ENCODE measurements at places on chromosomes 12 and 14.

DNA sequence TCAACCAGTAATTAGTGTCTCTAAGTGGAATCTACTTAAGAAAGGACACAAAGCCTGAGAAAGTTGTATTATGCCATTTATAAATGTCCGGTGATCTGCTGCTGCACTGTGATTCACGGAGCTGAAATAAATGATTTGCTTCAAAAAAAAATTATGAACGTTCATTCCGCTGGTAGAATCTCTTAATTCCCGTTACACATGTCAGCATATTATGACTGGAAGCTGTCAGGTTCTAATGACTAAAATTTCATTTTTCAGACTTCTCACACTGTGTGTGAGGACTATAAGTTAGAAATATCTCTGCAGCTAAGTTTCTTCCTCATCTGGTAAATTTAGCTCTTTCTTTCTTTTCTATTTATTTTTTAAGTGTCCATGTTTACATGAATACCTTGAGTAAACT lies 647.1 kb downstream of the VRK1 start:
- DNase-seq = no peak

DNA sequence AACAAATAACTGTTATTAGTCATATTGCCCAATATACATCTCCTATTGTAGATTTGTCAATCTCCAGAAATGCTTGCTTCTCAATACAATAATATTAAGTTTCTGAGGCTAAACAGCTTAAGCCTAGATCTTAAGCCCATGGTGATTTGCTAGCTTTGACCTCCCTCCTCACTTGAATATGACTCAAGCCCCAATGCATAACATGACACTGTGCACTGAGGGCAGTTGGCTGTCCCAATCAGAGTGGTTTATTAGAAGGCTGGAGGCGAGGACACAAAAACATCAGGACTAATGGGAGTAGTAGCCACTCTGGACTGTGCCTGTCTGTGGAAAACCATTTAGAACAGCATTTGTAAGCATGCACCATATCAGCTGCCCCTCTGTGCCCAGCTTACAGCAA lies 81.1 kb upstream of the GTF2A1 start:
- DNase-seq = no peak

GRCh38 chr14:29536886-29537511 lies 390.6 kb downstream of the PRKD1 start:
- DNase-seq = peak; percentile 26

DNA sequence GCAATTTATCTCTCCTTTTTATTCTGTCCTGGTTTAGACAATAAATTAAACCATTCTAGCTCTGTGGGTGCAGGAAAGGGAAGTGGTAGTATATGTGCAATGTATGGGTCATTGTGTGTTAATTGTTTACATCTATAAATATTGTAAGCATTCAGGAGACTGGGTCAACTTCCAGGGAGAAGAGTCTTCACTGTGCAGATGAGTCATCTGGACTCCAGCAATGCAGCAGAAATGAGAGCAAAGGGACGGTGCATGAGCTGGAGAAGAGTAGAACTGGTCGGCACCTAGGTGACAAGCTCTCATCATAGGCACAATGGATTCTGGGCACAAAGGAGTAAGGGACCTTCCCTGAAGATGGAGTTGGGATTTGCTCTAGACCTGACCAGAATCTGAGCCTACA lies 211.1 kb upstream of the DAAM1 start:
- peak; percentile 14 for DNase-seq

GRCh38 chr12:131159660-131160059 lies 206.0 kb downstream of the ADGRD1 start:
- peak; percentile 11 for DNase-seq

DNA sequence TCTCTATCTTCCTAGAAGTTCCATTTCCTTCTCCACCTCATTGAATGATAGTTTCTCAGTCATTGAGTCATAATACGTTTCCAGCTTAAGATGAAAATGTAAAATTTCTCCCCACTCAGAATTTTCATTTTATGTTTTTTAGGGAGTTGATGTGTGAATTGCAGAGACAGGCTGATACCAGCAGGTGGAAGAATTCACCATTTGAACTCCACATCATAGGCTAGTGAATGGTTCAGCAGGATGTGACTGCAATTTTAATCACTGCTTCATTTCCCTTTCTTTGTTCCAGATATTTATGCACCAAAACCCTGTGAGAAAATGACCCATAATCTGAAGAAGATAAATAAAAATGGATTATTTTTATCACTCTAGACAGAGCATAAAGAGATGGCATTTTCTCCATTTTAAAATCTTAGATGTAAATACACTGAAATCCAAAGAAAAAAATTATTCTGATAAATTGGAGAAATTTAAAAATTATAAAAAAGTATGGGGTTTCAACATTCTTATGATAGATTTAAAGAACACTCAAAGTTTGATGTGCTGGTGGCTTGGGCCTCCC lies 10.6 kb upstream of the PYGL start:
- DNase-seq = peak; percentile 67

DNA sequence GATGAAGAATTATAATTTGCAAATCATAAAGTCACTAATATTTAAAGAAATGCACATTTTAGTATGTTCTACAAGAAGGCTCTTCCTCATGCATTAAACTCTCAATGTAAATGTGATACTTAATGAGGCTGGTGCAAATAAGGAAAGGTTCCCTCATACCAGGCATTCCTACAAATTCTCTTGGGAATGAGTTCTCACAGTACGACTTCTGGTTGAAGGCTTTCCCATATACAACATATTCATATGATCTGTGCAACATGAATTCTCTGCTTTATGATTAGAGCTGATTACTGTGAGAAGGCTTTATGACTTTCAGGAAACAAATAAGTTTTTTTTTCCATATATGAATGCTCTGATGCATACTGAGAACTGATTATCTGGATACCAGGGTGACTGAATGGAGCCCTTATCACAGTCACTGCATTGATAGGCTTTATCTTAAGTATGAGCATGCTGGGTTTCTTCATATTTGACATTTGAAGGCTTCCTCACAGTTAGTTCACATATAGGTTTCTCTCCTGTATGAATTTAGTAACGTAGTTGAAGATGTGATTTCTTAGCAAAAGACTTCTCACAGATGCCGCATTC lies 293.9 kb downstream of the RAD51B start:
- no peak for DNase-seq

DNA sequence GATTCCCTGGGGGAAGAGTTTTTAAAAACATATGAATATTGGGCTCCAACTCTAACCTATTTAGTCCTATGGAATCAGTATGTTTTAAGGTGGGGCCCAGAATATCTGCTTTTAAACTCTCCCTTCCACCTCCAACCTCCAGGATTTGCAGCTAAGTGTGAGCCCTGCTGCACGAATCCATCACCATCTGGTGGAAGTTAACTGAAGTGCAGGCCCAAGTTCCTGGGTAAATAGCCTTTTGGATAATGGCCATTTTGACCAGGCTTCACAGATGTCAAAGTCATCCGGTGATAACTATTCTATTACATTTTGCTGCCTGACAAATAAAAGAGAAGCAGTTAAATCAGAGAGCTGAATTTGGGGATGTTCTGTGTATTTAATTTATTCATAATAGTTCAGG lies 58.1 kb upstream of the RMST start:
- DNase-seq = peak; percentile 43

DNA sequence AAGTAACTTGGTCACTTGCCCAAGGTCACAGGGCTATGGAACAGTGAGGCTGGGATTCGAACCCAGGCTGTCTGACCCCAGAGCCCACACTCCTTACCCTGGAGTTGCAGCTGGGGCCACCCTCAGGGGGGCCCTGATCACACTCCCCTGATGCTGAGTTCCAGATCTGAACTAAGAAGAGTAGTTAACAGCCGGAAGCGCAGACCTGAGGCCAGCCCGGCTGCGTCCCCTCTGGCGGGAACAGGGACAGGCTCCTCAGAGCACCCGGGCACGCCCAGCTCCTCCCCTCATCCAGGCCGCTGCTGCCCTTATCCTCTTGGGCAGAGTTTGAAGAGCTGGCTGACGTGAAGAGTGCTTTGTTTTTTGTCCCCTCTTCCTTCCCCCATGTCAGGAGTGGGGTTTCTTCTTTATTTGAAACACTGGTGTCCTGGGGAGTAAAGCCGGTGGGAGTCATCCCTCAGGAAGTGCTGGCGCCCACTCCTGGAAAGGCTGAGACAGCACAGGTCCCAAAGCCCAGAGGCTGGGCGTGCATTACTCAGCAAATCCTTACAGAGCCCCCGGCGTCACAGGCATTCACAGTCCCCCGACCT lies 8.7 kb downstream of the PHB2 start:
- DNase-seq = peak; percentile 83

DNA sequence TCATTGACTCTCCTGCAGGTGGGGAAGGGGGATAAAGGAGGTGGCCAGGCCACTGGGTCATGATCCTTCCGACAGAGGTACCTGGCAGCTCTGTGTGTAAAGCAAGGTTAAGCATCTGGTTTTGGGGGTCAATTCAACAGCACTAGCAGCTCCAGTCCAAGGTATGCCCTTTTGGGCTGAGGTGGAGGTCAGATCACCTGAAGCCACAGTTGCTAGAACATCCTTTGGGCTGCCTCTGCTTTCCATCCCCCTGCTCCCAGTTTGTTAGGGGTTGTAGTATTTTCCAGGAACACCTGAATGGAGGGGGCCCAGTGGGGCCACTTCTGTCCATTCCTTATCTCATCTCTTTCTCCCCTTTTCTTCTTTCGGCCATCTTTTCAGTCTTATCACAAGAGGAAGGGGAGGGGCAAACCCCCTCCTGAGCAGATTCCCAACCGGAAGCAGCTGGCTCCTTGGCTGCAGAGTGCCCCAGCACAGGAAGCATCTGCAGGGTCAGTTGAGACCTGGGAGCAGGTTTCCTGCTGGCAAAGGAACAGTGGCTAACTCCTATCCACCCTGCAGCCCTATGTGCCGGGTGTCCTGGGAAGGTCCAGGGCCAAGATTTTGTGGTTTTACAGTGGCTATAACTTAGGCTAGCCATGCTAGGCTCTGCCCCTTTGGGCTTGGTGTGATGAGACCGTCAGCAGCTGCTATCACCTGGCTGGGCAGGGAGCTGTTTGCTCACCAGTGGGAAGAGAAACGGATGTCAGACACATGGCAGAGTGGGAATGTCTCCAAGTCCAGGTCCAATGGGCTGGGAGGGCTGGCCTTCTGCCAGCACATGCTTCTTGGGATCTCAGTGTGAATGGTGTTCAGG lies 40.2 kb downstream of the SH2B3 start:
- peak; percentile 43 for DNase-seq

- DNase-seq = peak; percentile 69
Measured at GRCh38 chr14:61568572-61569011, 126.7 kb upstream of the HIF1A start.

- no peak for DNase-seq
Measured at GRCh38 chr14:62689733-62690132, 355.5 kb downstream of the KCNH5 start.

GRCh38 chr12:69987579-69988091 lies 162.6 kb downstream of the MYRFL start:
- peak; percentile 92 for DNase-seq

DNA sequence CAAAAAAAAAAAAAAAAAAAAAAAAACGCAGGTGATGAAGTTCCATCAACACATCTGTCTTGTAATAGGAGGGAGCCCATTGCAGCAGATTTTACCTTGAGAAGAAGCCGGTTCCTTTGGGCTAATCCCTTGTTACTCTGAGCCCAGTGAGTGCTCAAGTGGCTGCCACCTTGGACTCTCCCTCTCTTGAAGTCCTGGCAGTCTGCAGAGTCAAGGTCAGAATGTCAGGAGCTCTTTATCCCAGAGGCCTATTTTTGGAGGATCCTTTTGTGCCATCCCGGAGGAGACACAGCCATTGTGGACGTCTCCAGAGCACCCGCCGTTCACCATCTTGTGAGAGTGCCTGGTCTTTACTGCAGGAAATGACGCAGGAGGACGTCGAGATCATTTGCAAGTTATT lies 344.2 kb upstream of the FKBP4 start:
- no peak for DNase-seq

DNA sequence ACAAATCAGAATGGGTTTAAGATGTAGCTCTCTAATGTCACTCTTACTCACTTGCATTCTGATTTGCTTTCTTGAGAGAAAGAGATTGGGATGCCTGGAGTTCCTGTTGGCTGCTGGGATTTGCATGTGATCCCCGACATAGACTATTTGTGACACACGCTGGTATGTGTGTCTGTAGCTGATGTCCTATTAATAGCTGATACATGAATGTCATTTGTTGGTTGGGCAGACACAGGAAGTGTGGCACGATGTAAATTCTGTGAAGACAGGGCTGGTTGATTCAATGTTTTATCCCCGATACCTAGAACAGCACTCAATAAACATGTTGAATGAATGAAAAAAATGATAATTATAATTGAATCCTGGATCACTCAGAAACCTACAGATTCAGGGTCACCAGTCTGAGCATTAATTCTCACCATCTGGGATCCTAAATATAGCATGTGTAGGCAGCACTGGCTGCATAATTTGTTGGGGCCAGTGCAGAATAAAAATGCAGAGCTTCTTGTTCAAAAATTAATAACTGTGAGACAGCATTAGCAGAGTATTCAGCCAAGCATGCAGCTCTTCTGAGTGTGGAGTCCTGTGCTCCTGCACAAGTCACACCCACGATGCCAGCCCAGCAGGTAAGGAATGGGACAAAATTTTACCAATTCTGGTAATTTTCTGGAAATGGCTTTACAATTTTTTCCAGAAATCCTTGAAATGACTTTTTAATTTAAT lies 35.5 kb upstream of the SOCS2 start:
- no peak for DNase-seq

- DNase-seq = no peak
Measured at GRCh38 chr12:79934281-79935020, 446 bp downstream of the PPP1R12A start.

- DNase-seq = peak; percentile 59
Measured at GRCh38 chr14:74062809-74063150, 21.5 kb downstream of the ALDH6A1 start.

DNA sequence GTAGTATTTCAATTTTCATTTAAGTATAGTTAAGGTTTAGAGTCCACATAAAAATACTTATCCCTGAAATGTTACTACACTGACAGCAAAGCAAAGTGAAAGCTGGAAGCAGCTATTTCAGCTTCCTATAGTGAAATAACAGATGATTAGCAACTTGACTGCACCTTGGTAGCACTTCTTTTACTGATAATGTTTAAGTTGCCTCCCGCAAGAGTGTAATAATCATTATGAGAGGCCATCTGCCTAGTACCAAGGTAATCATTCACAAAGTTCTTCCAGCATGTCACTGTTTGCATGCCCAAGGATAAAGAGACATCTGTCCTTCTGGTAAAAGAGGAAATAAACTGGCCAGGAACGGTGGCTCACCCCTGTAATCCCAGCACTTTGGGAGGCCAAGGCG lies 69.8 kb downstream of the LIN7A start:
- DNase-seq = no peak

DNA sequence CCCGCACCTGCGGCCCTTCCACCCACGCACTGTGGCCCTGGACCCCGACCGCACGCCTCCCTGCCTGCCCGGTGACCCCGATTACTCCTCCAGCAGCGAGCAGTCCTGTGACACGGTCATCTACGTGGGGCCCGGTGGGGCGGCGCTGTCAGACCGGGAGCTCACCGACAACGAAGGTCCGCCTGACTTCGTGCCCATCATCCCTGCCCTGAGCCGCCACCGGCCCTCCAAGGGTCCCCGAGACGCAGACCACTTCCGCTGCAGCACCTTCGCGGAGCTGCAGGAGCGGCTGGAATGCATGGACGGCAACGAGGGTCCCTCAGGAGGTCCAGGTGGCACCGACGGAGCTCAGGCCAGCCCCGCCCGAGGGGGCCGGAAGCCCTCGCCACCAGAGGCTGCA lies 36.7 kb downstream of the KIF26A start:
- no peak for DNase-seq
